Cerebellar cortex (tissue), 1 donor: ENCODE measurements at places on chromosomes 6 and 20.

GRCh38 chr20:49542514-49542991 lies 25.4 kb downstream of the PTGIS start:
- no peak for DNase-seq

- DNase-seq: no peak
These were observed 10.9 kb downstream of the ITPR3 start for GRCh38 chr6:33631971-33632557.

- no peak for DNase-seq
These were observed 1224.0 kb upstream of the ADGRB3 start for GRCh38 chr6:67411036-67411435.

- no peak for DNase-seq
These were observed at the start of gene IYD for GRCh38 chr6:150368762-150369161. IYD (plus strand) TSS chr6:150369012; CDS start chr6:150369032, 20 bp downstream.

- DNase-seq: no peak
These were observed 196.9 kb upstream of the RREB1 start for GRCh38 chr6:6910734-6911295.

DNA sequence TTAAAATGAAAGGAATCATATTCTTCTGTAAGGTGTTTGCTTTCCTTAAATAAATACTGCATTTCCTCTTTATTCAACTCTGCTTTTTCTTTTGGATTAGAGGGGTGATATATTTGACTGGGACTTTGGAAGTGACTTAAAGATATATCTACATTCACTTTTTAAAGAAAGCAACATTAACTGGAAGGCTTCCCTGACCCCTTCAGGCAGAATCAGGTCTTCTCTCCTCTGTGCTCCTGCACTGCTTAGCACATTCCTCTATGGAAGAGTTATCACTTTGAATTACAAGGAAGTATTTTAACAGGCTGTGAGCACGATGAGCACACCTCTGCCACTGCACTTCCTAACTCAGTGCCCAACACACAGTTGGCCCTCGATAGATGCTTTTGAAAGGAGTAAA lies 59.2 kb upstream of the POU3F2 start:
- no peak for DNase-seq

- no peak for DNase-seq
These were observed 4.4 kb upstream of the RAET1L start for GRCh38 chr6:150029749-150030148.
